Central memory CD8-positive, alpha-beta T cell (primary cell): ENCODE measurements at places on chromosomes 12 and 14.

- no peaks in the 10 kb centered on the region for H3K27me3 ChIP-seq
- peaks cover 22% of the 10 kb centered on the region for H3K4me1 ChIP-seq
- peaks cover 26% of the 10 kb centered on the region for H3K36me3 ChIP-seq
- H3K4me3 ChIP-seq: peak overlapping the region; percentile 96
- DNase-seq: no peak
Observed at GRCh38 chr12:68686262-68686594, 550 bp upstream of the NUP107 start.

GRCh38 chr12:75364919-75365318 lies 26.0 kb upstream of the GLIPR1L2 start:
- no peak overlapping the region for H3K27ac ChIP-seq
- no peak overlapping the region for H3K4me3 ChIP-seq
- no peak for DNase-seq
- no peaks in the 10 kb centered on the region for H3K27me3 ChIP-seq
- H3K4me1 ChIP-seq: no peaks in the 10 kb centered on the region

DNA sequence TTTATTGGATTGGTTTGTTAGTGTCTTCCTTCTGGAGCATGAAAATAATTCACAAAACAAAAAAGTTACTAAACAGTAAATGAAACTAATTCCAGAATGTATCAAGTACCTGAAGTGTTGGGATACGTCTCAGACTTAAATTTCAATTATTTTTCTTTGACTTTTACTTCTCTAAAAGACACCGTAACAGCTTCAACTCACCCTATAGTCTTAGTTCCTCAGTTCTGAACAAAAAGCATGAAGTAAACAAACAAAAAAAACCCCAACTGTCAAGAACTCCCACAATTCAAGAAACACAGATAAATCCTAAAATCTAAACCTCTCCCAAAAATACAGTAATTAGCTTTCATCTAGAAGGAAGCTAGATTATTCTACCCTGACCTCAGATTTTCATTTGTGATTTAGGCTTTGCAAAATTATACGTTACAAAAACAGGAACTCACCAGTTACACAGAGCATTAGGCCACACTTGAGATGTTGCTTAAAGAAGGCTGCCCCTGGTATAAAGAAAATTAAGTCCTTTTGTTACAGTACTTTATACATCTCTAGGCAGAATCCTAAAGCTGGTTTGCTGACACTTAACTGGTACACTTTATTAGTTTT lies 10.2 kb downstream of the HEATR5A start:
- H3K36me3 ChIP-seq: peaks cover 2% of the 10 kb centered on the region
- H3K27me3 ChIP-seq: no peaks in the 10 kb centered on the region
- DNase-seq: no peak
- no peak overlapping the region for H3K27ac ChIP-seq
- H3K4me3 ChIP-seq: no peak overlapping the region
- peaks cover 7% of the 10 kb centered on the region for H3K4me1 ChIP-seq

- H3K27ac ChIP-seq: no peak overlapping the region
Observed at GRCh38 chr12:84315926-84316325, 596.7 kb downstream of the SLC6A15 start.

DNA sequence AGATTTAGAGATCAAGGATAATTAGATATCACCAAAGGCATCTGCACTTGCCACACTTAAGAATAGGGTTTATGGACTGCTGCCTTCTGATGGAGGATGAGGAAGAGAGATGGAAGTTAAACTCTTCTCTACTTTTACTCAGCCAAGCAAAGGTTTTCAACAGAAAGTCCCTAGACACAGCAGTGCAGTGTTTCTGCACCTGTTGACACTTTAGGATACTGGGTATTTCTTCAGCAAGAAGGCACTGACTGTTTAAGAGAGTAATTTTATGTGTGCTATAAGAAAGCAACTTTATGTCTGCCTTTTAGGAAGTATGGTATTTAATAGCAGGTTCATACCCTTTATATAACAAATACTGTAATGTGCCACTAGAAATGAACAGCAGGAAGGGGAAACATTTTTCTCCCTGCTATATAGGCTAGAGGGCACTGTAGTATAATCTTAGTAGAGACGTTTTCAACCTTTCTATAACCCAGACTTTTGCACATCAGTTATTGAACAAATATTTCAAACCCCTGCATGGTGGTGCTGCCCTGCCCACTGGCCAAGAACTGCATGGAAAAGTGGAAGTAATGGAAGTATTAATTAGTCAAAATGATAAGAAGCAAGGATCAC lies 225.0 kb upstream of the GRIP1 start:
- no peak overlapping the region for H3K4me3 ChIP-seq
- DNase-seq: no peak
- H3K4me1 ChIP-seq: peaks cover 23% of the 10 kb centered on the region
- no peak overlapping the region for H3K27ac ChIP-seq
